ENCODE measurements at places on chromosomes 11 and 22.

GRCh38 chr11:36093548-36093947 lies 149.7 kb downstream of the LDLRAD3 start:
- DNase-seq, result no peak

GRCh38 chr22:46114518-46115387 lies 35.6 kb upstream of the PPARA start:
- DNase-seq, result no peak

DNA sequence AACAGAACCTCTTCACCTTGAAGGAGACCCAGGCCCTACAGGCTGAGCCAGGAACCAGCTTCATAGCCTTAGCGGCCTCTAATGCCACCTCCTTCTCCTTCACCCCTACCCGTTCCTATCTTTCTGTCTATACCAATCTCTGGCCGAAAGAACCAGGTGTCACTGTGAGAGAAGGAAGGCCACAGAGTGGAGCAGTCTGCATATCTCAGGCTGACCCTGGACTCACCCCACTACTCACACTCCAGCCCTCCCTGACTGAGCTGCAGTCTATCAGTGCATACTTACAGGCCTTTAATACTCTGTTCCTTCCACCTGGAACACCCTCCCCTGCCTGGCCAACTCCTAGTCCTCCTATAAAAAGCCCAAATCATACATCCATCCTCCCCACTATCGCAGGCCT lies 32.7 kb downstream of the ARAP1 start:
- DNase-seq, result no peak

DNA sequence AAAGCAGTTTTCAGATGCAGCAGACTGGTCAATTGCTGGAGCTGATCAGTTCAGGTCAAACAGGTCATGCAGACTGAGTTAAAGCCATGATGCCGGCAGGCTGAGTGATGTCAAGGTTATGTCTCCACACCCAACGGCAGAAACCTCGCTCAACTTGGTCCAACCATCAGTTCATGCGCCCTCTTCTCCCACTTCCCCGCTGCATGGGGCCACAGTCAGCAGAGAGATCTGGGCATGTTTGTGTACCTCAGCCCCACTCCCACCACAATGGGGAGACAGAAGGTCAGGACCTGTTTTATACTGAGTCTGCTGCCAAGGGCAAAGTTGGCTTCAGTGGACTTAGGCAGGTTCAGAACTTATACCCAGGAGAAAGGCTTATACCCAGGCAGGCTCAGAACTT lies 118.7 kb downstream of the TRIM29 start:
- no peak for DNase-seq

DNA sequence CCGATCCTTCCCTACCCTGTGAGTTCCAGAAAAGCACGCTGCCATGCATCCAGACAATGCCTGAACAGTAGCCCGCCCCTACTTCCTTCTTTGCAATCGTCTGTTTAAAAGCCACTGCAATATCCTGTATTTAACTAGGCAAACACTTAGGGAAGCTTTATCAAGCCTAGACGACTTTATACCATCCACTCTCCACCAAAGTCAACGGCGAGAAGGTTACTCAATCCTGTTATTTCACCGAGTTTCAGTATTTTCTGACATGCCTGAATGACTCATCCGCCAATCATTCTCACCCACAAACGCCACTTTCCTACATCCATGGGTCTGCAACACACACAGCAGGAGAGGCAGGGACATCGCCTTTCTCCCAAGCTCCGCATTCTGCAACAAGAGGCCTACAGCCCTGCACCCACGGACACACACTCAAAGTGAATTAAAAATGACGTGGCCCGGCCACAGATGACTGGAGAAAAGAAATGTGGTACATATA lies 9.3 kb downstream of the CELSR1 start:
- no peak for DNase-seq

DNA sequence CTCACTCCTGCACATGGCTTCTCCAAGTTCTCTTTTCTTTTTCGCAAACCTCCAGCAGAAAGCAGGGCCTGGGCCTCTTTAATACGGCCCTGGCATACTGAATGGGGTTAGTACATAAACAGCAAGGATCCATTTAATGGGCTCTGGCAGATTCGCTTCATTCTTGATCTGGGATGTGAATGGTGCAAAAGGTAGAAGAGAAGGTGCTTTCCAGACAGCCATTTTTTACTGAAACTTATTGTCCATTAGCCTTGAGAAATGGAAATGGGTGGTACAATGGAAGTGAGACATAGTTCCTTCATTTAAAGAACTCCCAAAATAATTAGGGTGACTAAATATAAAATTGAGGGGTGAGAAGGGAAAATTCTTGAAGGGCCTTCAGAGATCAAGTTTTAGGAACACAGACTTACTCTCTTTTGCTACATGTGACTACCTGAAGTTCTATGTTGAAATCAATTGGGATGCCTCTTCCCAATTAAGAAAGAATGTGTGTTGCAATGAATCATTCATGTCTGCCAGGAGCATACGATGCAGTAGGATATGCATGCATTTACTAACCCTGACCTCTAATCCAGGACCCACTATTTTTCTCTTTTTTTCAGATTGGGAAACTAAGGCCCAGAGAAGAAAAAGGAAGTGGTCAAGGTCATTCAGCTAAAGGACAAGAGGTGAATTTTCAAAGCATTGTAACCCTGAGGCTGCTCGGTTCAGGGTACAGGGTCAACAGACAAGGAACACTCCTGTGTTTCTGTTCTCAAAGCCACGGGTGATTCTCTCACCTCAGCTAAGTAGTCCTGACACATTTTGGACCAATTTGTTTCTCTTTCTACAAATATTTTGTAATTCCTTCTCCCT lies 144.1 kb downstream of the BBOX1 start:
- DNase-seq, result no peak

DNA sequence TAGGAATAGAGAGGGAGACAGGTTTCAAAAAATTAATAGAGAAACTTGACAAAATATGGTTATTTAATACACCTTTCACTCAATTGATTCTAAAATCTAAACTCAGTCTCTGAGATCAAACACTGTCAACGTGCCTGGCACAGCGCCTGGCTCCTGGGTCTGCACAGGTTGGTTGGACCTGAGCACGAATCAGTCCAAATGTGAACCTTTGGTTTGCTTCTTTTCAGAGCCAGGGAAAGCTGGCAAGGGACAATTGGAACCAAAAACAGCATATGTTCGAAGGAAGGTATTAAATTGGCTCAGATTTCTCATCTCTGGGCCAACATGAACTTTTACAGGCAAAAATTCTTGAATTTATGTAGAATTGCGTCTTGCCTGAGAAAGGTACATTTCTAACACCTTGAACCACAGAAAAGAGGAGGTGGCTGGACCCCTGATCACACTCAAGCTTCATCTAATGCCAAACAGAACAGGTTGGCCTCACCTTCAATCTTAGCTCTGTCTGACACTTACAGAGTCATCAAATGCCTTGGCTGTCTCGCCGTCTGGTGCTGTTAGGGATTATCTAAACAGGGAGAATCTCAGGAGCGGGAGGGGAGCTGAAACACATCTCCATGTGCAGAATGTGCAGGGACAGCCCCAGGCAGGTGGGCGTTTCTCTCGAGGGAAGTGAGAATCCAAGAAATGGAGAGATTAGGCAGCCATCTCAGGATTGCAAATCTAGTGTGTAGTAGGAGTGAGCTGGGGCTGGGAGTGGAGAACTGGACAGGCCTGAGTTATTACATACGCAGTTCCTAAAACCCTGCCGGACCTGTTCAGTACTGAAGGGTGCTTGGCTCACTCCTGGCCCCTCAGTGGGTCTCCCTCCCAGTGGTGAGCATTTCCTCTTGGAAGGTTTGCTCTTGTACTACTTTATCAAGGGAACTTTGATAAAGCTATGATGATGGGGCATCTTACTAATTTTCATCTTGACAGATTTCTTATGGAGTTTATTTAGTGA lies 442.2 kb upstream of the B3GAT1 start:
- DNase-seq, result no peak

Data from neuronal stem cell (in vitro differentiated cells).